Osteoblast (primary cell): ENCODE measurements at places on chromosomes 1 and 21. TPM values are rescaled to one million over a fixed set of nuclear protein-coding genes. Genes with fewer than 3 reads are reported as not detected.

DNA sequence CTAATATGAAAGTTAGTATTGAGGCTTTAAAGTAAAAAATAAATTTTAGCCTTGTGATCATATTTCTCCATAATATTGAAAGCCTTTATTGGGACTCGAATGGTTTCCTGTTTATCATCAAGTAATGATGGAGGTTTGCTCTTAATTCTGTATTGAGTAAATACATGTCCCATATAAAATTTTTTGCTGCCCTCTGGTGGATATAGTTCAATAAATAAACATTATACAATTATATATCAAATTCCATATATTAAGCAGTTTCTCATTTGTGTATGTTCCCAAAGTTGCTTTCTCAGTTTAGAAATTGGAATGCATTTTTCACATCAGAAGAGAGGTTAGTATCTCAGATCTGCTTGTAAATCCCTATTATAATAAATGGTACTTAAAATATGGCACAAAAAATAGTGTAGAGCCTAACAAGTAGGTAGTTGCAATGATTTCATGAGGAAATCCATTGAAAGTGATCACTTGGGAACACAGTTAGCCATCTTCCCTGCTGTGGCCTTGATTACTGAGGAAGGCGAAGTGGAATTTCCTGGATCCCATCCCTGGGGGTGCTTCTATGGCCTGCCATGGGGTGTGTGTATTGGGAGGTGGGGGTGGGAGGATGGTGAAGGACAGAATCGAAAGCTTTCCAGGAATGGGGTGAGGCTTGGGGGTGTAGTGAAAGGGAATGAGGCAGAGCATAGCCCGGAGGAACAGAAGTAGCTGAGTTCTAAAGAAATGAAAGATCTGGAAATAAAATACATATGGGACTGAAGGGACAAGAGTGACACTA, 84.1 kb upstream of the C21orf91 start:
- H3K27ac ChIP-seq: no peak overlapping the region
- H3K4me1 ChIP-seq: peaks cover 3% of the 10 kb centered on the region
- no peaks in the 10 kb centered on the region for H3K36me3 ChIP-seq
- DNase-seq: no peak

DNA sequence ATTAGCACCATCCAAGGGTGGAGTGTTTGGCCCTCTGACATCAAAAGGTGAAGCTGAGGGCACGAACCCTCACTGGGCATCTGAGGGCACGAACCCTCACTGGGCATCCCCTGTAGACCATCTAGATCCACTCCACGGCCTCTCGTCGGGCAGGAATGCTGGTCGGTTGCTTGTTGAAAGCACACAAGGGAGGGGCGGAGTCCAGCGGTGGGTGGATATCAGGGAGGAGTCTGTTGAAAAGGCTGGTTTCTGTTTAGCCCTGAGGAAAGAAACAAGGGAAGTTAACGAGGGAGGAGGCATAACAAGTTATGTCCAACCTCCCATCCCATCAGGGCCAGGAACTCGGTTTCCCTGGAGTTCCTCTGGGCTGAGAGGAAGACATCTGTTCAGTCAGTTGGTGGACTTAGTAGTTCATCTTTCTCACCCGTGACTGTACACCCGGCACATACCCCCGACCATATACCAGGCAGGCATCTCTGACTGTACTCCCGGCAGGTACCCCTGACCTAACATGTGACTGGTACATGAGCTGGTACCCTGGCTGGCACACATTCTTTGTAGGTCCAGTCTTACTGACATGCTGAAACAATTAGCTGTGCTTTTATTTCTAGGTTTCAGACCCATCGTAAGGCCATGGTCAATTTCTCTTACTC, 32.1 kb upstream of the PDE9A start:
- no peaks in the 10 kb centered on the region for H3K4me1 ChIP-seq
- no peak for DNase-seq
- no peak overlapping the region for H3K27ac ChIP-seq
- no peak overlapping the region for H3K4me3 ChIP-seq
- peaks cover 35% of the 10 kb centered on the region for H3K27me3 ChIP-seq

DNA sequence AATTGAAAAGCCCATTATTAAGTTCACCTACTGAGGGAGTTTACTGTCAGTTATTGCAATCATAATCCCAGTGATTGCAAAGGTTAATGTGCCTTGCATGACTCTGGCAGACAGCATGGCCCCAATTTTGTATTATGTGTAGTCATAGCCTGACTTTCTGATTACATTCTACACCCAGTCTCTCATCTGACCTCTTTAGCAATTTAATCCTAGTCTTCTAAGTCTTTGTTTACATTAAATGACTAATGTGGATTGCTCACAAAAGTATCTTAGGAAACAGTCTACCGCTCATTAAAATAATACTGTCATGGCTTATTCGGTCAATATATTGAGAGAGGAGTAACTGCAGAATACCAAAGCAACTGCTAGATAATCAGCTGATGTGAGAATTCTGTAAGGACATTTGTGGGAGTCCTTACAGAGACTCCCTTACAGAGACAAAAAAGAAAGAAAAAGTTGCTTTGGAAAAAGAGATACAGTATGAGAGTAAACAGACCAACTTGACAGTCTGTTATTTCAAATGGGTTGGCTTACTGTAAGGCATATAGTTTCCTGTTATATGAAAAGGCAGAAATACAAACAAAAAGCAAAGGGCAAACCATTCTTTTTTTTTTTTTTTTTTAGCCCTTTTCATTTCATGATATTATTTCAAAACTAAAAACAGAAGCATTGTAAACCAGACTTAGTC, 42.8 kb downstream of the SMG7 start:
- peak overlapping the region; percentile 67 for H3K27ac ChIP-seq
- no peaks in the 10 kb centered on the region for H3K27me3 ChIP-seq
- H3K36me3 ChIP-seq: peaks cover 7% of the 10 kb centered on the region
- peak; percentile 85 for DNase-seq
- H3K4me3 ChIP-seq: no peak overlapping the region

DNA sequence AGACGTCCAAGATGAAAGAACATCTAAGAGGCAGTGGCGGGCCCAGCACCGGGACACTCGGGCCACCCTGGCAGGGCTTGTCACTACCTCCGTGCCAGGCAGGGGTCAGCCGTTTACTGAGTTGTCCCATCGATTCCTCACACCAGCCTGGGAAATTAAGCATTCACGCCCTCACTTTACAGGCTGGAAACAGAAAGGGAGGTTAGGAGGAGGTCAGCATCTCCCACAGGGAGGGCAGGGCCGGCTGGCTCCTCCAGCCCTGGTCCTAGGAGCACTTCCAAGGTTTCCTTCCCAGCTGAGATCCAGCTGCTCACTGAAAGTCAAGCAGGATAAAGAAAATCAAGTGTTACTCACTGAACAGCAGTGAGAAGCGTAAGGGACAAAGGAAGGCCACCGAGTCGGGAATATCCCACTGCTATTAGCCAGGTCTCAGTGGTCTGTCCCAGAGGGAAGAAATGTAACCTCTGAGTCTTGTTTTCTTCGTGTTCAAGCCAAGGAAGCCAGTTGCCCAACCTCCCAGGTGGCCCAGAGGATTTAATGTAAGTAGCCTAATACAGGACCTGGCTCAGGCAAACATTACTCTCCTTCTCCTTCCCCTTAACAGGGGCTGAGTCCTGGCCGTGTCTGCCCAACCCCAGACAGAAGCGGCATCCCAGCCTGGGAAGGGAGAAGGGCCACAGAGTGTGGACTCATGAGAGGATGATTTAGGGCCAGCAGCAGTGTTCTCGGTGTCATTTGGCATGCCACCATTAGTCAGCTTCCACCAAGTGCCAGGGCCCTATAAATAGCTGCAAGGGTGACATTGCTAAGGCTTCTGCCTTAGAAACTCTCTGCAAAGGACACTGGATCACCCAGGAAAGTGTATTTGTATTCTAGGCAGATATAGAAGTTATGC, 203.1 kb upstream of the GALNT2 start:
- no peaks in the 10 kb centered on the region for H3K27me3 ChIP-seq

GRCh38 chr1:234655328-234656069, 45.5 kb upstream of the IRF2BP2 start:
- peaks cover 45% of the 10 kb centered on the region for H3K4me1 ChIP-seq
- peak overlapping the region; percentile 66 for H3K4me3 ChIP-seq
- H3K36me3 ChIP-seq: no peaks in the 10 kb centered on the region
- peak overlapping the region; percentile 99 for H3K27ac ChIP-seq
- no peaks in the 10 kb centered on the region for H3K27me3 ChIP-seq

GRCh38 chr1:212514782-212515181, 82.1 kb downstream of the NENF start:
- H3K36me3 ChIP-seq: no peaks in the 10 kb centered on the region
- H3K27ac ChIP-seq: no peak overlapping the region
- H3K4me3 ChIP-seq: peak overlapping the region; percentile 53
- peak; percentile 85 for DNase-seq
- peaks cover 8% of the 10 kb centered on the region for H3K4me1 ChIP-seq
- H3K27me3 ChIP-seq: peaks cover 65% of the 10 kb centered on the region

GRCh38 chr1:71689635-71690034, 592.7 kb downstream of the NEGR1 start:
- H3K27ac ChIP-seq: no peak overlapping the region
- H3K27me3 ChIP-seq: no peaks in the 10 kb centered on the region
- H3K4me3 ChIP-seq: no peak overlapping the region
- no peak for DNase-seq
- no peaks in the 10 kb centered on the region for H3K36me3 ChIP-seq
- H3K4me1 ChIP-seq: no peaks in the 10 kb centered on the region

GRCh38 chr1:223110952-223111351, 32.1 kb downstream of the TLR5 start:
- H3K27me3 ChIP-seq: peaks cover 42% of the 10 kb centered on the region
- H3K36me3 ChIP-seq: no peaks in the 10 kb centered on the region
- no peak overlapping the region for H3K27ac ChIP-seq
- H3K4me3 ChIP-seq: no peak overlapping the region
- no peaks in the 10 kb centered on the region for H3K4me1 ChIP-seq

GRCh38 chr21:34355570-34355969, 8.2 kb upstream of the KCNE2 start:
- DNase-seq: no peak
- H3K4me3 ChIP-seq: no peak overlapping the region
- H3K27me3 ChIP-seq: peaks cover 36% of the 10 kb centered on the region
- H3K27ac ChIP-seq: no peak overlapping the region
- no peaks in the 10 kb centered on the region for H3K36me3 ChIP-seq

DNA sequence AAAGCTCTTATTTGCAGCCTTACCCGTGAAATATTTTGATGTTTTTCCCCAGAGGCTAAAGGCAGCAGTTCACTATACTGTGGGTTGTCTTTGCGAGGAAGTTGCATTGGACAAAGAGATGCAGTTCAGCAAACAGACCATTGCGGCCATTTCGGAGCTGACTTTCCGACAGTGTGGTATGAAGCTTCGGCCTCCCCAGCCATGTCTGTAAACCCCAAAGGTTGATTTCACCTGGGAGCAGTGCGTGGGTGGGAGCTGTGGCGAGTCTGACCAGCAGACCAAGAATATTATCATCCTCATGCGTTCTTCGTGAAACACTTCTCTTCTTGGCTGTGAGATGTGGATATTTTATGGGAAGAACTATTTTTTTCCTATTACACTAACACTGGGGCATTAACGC, 3.6 kb downstream of the CENPS start:
- no peak for DNase-seq
- no peaks in the 10 kb centered on the region for H3K27me3 ChIP-seq
- no peak overlapping the region for H3K27ac ChIP-seq
- no peaks in the 10 kb centered on the region for H3K36me3 ChIP-seq

DNA sequence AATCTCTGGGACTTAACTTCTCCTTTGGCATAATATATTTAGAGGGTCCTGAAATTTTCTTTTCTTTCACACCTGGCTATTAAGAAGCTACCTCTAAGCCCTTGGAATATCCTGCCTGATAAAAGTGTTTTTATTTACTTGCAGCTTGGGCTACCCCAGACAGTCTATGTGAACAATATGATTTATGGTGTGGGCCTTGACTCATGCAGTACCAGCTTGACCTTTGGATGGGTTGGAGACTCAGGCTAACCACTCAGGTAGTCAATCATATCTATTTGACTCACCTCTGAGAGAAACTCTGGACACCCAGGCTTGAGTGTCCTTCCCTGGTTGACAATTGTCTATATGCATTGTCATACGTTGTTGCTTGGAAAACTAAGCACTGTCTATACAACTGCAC, 13.4 kb upstream of the PGBD2 start:
- H3K4me1 ChIP-seq: no peaks in the 10 kb centered on the region
- no peak overlapping the region for H3K4me3 ChIP-seq
- peaks cover 3% of the 10 kb centered on the region for H3K27me3 ChIP-seq
- no peak overlapping the region for H3K27ac ChIP-seq

DNA sequence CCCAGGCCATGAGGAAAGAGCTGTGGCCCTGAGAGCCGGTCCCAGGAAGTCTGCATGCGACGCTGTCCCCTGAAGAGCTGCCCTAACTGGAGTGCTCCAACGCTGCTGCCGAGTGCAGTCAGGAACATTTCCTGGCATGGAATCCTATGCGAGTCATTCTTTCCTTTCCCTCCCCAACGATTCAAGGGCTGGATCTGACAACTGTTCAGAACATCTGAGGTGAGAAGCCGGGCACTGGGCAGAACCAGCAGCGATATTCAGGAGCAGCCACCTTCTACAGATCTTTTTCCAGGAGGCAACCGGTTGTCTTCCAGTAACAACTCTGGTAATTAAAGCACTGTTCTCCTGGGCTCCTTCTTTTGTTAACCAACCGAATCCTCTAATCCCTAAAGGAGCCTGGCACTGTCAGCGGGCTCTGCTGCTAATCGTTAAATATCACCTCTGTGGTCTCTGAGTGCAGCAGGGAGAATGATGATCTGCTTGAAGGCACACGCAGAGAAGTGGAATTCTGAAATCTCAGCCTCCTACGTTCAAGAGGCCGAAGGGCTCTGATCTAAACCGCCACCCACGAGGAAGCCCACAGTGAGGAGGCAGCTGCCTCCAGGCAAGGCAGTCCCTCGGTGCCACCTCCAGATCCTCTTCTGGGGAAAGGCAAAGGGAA, 55.8 kb downstream of the SLC45A1 start:
- peaks cover 9% of the 10 kb centered on the region for H3K36me3 ChIP-seq
- peak overlapping the region; percentile 89 for H3K27ac ChIP-seq
- DNase-seq: peak; percentile 91
- H3K27me3 ChIP-seq: no peaks in the 10 kb centered on the region
- no peak overlapping the region for H3K4me3 ChIP-seq

The SPRR4 gene
- total RNA-seq: not detected in 2 replicates

The CFAP141 gene
- total RNA-seq: not detected in 2 replicates

The CHIA gene
- total RNA-seq: not detected in 2 replicates

The GNG4 gene
- under 0.01 and 0.29 TPM in 2 replicates for total RNA-seq

The LCE1A gene
- total RNA-seq: not detected in 2 replicates

The BARHL2 gene
- not detected in 2 replicates for total RNA-seq

The UBE2U gene
- not detected in 2 replicates for total RNA-seq

The SLC1A7 gene
- total RNA-seq: under 0.01 and 0.36 TPM in 2 replicates

The LCE6A gene
- total RNA-seq: not detected in 2 replicates

The LCE7A gene
- not detected in 2 replicates for total RNA-seq
